ENCODE measurements at places on chromosomes 7 and 10.

GRCh38 chr7:16345979-16346958 lies 75.1 kb downstream of the CRPPA start:
- DNase-seq: no peak

GRCh38 chr10:28242555-28243204 lies 60.2 kb downstream of the MPP7 start:
- DNase-seq: no peak

DNA sequence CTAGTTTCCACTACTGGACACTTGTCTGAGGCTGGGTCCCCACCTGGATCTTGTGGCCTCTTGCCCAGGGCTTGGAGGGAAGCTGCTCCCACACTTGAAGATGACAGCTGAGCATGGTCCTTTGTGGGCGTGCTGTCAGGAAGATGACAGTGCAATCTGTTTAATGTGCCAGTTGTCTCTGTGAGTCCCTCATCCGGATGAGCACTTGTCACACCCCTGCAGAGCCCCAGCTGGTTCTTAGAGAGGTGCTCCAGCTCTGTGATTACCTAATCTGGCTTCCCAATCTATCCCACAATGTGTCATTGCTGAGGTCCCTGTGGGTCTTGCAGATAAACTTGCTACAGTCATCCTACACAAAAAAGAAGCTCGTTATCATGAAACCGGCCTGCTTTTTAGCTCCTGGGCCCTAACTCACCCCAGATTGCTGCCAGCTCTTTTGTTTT lies 34.8 kb upstream of the CCSER2 start:
- DNase-seq: no peak

DNA sequence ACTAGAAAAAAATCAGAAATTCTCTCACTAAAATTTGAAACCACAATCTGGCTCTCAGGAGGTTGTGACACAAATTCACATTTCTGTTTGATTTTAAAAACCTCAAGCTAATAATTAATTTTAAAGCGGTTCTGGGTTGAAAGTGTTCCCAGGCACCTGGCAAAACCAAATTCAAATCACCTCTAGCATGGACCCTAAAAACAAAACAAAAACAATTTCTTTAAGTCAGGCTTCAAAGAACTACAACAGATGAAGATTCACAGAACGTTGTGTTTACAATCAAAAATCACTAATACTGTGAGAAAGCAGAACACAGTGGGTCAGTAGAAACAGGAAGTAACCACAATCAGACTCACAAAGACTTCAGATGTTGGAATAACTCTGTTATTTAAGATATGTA lies 7.2 kb upstream of the RELN start:
- DNase-seq: no peak

DNA sequence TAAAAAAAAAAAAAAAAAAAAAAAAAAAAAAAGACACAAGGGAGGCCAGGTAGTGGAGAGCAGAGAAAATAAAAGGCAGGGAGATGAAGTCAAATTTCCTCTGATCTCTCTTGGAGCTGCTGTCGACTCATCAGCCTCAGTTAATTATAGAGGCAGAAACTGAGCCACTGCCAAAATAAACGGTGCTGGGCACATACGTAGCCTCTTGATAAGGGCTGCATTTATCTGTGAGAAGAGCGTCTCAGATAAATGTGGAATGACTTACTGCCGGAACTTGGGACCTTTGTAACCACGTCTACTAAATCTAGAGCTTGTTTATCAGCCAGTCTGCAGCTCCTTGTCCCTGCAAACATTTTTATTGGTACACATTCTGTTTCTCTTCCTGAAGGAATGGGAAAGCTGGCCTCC lies 162.3 kb downstream of the BAMBI start:
- no peak for DNase-seq

DNA sequence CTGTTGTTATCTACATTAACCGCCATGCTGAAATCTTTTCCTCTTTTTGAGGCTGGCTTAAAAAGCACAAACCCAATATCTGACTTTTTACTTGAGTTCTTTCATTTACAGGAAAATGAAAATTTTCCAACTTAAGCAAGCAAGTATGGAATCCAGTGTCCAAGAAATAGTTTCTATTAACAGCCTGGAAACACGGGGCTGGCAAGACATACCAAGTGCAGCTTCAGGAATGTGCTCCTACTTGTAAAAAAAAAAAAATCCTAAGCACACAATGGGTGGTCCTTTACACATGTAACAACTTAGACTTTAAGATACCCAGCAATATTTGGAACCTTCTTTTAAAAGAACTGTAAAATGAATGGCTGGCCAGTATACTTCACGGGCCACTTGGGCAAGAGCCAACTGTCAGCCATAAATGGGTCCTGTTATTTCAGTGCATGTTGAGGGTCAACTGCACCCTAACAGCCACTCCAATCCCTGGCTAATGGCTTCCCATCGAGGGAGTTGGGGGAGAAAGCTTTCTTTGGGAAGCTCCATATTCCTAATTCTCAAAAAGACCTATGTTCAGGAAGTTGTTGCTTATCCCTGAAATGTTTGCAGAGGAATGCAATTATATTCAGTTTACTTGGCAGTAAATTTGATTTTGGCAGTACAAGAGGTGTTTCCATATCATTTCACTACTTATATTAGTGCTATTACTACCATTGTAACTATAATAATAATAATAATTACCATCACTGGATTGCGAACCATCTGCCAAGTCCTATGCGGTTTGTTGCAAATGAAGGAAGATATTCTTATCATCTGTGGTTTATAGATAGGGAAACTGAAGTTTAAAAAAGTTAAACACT lies 236.4 kb upstream of the TMEM72 start:
- DNase-seq: no peak

DNA sequence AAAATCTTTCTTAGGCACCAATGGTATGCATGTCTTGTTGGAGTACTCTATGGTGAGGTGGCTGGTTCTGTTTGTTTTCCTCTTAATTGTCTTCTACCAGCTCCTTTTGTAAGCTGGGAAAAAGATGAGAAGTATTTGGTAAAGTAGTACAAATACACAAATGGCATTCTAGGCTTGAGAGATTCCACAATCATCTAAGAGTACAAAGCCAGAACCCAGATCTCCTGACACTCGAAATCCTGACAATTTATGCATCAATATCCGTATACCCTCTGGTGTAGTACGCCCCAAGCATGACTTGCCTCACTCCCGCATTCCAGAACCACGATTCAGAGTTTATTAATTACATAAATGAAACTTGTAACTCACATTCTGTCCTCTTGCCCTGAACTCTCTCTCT lies 43.5 kb downstream of the CDCA7L start:
- DNase-seq: no peak

GRCh38 chr10:72170263-72170662 lies 45.5 kb upstream of the ANAPC16 start:
- no peak for DNase-seq

- DNase-seq: no peak
Observed at GRCh38 chr7:45704683-45705016, 130.5 kb downstream of the ADCY1 start.

GRCh38 chr7:42527004-42527403 lies 290.0 kb upstream of the GLI3 start:
- DNase-seq: no peak

DNA sequence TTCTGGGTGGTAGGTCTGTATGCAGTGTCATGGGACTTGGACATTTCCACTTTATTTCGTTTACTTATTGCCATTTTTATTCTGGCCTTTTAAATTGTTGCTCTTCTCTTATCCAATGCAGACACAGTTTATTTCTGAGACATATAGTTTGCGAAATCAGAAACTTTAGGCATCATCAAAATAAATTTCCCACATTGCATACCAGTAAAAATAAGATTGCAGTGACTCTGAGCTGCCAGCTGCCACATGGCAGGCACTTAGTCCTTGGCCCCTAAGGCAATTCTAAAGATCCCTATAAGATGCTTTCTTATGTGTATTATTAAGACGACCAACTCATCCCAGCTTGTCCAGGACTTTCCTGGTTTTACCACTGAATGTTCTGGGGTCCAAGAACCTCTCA lies 81.8 kb upstream of the ANKRD1 start:
- no peak for DNase-seq

DNA sequence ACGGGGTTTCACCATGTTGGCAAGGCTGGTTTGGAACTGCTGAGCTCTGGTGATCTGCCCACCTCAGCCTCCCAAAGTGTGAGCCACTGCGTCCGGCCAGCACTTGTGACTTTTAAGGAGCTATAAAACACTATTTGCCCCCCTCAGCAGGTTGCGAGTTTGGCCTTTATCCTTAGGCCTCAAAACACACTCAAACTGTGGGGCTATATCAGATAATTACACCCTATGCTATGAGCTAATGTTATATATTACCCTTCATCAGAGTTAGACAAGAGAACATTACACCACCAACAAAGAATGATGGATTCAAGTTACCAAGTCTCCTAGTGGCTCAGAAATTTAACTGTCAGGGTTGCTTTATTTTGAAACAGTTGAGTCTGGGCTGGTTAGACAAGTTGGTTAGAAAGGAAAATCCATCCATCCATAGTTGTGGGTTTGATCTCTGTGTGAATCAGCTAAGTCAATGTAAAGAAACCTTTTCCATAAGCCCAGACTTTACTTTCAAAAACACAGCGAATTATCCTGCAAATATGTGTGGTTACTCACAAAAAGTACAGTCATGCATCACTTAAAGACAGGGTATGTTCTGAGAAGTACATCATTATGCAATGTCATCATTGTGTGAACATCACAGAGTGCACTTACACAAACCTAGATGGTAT lies 115.8 kb downstream of the SEMA3D start:
- no peak for DNase-seq

- DNase-seq: peak; percentile 45
Observed at GRCh38 chr7:36784991-36785940, 61.0 kb upstream of the AOAH start.

DNA sequence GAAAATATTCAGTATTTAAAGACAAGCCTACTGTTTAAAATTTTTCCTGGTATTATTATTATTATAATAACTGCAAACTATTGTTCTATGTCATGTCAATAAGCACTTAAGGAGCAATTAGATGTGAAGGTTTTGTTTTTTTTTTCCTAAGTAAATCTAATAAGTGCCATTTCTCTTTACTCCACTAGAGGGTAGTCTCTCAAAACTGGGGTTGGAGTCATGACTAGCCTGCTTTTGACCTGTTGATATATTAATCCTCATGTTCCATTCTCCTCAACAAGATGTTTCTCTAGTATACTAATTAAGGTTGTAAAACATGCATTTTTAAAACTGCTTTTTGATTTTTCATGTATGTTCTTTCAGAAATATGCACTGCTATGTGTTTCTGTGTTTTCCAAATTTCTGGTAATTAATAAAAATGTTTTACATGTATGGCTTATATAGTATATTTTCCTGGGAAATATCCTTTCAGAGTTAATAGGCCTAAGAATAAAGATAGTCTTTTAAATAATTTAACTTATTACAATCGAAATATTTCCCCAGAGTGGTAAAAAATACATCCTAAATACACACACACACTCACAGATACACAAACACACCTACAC lies 1.0 kb upstream of the LRRN3 start:
- peak; percentile 26 for DNase-seq

All from GM20000 (cell line).